ENCODE measurements at places on chromosomes 4 and X.

DNA sequence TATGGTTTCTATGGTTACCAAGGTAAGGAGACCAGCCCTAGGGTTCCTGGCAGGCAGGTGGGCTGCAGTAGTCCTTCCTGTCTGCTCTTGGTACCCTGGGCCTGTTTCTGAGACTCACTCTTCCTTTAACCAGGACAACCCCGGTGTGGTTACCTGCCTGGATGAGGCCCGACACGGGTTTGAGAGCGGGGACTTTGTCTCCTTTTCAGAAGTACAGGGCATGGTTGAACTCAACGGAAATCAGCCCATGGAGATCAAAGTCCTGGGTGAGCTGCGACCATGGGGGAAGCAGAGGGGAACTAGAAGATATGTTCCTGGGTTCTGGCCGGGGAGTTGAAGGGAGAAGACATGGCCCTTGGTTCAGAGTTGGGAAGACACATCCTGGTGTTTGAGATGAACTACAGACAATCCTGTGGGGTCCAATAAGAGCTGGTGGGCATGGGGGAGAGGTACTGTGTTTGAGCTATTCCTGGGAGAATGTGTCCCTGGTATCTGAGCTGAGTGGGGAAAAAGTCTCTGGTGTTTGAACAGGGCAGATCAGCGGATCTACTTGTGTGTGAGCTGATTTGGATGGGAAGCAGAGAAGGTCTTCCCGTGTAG lies 7.8 kb downstream of the UBA1 start:
- no peak for DNase-seq

GRCh38 chrX:105533951-105534350 lies 288.4 kb upstream of the NRK start:
- DNase-seq, result no peak

GRCh38 chrX:115021121-115021520 lies 3.7 kb upstream of the IL13RA2 start:
- no peak for DNase-seq

DNA sequence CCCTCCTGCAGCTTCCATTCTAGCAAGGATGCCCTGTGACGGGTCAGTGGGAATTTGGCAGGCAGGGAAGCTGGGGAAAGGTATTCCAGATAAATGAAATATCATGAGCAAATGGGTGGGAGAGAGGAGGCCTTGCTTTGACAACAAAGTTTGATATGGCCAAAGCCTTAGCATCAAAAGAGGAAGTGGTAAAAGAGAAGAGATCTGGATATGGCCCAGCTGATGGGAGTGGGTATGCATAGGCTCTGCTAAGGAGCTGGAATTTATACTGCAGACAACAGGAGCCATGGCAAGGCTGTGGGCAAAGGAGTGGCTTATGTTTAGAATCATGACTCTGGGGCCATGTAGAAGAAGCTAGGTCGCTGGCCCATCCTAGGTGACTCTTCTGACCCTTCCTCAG lies 89.2 kb downstream of the PJA1 start:
- no peak for DNase-seq

DNA sequence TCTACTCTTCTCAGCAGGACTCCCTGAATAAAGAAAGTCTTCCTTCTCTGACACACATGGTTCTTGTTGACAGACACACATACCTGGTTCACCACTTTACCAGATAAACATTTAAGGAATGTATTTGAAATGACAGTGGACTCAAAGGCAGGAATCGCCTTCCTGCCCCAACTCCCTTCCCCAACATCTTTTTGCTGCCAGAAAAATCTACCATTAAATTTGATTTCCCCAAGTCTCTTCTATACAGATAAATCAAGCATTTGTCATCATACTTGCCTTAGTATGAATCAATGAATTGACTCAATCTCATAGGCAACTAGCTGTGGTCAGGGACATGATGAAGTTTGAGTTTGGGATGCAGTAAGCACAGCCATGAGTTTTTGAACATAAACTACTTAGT lies 23.3 kb upstream of the ANXA5 start:
- DNase-seq, result no peak

DNA sequence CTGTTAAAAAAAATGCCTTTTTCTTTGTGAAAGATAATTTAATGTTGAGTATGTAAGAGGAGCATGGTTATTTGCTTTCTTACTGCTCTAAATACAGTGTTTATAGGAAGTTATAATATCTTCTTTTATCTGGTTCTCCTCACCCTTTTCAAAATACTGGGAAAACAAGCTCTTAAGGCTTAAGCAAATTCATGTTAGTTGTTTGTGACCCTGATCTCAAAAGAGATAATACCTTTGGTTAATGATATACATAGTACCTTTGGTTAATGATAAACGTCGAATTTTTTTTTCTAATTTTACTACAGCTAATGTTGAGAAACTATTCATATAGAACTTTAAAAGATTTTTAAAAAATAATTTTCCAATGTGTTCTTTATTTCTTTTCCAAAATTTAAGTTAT lies 180.1 kb downstream of the RAPGEF2 start:
- no peak for DNase-seq

DNA sequence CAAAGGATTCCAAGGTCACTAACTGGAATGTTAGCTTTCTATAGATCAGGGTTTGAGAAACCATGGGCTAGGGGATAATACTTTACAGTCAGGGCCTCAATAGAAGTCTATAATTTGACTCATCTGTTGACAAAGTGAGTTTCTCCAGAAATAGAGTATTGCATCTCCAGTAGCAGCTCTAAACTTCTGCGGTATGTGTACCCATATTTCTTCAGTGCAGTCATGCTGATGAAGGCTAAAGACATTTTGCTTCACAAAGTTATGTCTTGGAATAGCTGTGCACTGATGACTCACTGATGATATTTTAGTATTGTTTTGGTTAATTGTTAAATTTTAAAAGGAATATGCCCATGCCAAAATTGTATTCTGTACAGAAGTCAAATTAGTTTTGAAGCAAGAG lies 464.9 kb upstream of the AMOT start:
- no peak for DNase-seq

DNA sequence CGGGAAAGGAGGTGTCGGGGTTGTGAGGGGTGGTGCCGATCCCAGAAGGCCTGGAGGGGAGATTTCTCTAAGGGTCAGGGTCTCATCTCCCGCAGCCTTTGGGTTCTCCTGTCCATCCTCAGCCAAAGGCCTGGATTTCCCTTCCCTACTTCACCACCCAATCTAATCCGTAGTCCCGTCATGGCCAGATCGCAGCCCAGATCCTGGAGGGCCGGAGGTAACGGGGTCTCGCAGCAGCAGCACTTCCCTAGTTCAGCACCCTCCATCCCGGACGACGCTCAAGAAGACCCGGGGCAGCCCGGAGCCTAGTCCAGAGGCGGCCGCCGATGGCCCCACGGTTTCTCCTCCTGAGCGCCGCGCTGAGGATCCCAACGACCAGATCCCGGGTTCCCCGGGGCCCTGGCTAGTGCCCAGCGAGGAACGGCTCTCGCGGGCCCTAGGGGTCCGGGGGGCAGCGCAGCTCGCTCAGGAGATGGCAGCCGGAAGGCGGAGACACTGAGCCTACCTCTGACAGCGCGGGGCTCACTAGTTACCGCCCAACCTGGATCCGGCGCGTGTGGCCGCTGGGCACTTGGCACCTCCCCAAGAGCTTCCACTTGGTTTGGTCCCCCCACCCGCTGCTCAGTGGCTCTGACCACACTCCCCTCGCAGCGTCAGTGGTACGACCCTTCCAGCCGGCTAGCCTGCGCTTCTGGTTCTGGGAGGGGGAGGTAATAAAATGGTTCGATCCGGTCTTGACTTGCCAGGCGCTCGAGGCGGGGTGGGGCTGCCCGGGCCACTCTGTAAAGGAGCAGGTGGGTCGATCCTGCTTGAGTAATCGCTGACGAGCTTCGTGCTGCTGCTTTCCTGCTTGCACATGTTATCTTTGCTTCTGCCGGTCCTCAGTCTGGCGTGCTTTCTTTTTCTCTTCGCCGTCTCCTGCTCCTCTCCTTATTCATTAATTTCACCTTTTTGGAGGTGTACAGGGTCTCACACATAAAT lies 3.6 kb downstream of the MAGIX start:
- peak; percentile 82 for DNase-seq

- DNase-seq, result no peak
Observed at GRCh38 chr4:123709336-123709735, 312.7 kb downstream of the SPRY1 start.

- no peak for DNase-seq
Observed at GRCh38 chr4:77031544-77031943, 44.2 kb downstream of the CCNI start.

- no peak for DNase-seq
Observed at GRCh38 chrX:1658071-1658491, 43.2 kb downstream of the ASMT start.

DNA sequence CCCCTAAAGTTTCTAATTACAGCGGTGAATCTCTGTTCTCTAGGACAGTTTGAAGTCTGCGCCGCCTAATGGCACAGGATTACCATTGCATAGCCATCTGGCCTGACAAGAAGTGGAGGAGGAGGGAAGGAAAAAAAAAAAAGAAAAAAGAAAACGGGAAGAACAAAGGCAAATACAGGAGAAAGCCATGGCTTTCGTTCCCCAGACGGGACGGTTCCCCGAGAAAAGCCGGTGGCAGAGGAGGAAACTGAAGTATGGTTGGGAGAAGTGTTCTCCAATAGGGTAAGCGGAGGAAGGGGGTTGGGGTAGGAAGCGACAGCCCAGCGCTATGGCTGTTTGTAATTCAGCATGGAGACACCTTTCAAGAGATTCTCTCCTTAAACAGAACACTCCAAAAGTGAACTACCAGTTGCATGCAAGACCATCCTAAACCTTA lies 80.8 kb downstream of the HMGN5 start:
- peak; percentile 13 for DNase-seq

GRCh38 chr4:128371001-128371777 lies 83.6 kb upstream of the PGRMC2 start:
- no peak for DNase-seq

GRCh38 chrX:150548684-150549083 lies 19.7 kb upstream of the MTM1 start:
- peak; percentile 15 for DNase-seq

- DNase-seq, result no peak
Observed at GRCh38 chr4:75180790-75181776, 248.2 kb downstream of the PARM1 start.

DNA sequence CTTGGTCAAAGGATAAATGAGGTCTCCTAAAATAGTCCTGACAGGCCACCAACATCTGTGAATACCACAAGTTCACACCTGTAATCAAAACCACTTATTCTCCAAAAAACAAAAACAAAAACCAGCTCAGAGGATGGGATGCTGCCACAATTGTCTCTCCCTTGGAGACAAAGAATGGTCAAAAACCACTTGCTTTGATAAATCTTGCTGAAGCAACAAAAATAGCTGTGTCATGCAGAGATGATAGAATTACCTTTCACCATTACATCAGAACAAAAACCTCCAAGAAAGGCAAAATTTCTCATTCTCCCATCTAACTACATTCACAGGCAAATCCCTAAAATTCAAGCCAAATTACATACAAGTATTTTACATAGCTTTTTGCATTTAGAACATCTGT lies 180.4 kb downstream of the MAML3 start:
- DNase-seq, result no peak

DNA sequence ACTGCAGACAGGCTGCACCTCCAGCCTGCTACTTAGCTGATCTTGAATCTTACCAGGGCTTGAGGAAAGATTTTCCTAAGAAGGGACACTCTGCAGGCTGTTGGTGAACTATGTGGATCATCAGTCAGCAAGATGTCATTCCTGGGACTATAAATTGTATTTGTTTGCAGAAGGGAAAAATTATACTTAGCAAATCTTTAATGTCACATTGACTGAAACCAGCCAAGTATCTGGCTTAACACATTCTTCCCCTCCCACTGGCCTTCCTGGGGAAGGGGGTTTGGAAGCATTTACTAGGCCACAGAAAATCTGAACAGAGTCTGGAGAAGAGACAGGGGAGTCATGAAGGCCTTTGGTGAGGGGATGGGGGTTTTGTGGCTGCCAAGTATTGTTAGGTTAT lies 156.7 kb upstream of the EOLA2 start:
- DNase-seq, result no peak

GRCh38 chr4:1850276-1850675 lies 5.7 kb downstream of the LETM1 start:
- no peak for DNase-seq

DNA sequence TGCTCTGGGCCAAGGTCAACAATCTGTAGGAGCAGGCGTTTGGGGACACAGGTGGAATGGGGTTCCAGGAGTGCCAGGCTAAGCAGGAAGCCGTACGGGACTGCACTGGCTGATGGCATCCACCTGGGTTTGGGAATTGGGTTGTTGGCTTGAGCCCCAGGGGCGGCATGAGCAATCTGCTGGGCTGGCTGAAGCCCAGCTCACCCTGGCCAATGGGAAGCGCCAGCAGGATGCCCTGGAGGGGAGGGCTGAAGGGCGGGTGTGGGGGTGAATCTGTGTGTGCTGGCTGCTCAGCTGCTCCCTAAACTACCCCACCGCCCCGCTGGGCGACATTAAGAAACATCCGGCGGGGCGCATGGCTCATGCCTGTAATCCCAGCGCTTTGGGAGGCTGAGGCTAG lies 8.9 kb upstream of the RGS12 start:
- no peak for DNase-seq

DNA sequence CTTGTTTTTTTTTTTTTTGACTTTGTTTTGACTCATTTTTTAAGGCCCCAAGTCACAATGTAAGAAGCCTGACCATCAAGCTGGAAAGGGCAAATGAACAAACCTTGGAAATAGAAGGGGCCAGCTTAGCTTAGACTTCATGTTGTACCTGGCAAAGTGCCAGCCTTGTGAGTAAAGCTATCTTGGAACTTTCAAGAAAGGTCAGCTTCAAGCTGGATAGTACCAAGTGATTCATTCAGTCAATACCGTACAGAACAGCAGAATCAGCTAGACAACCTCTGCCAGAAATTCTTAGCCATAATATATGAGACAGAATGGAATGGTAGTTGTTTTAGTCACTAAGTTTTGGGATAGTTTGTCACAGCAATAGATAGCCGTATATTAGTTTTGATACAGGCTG lies 1492.2 kb upstream of the TENM3 start:
- no peak for DNase-seq

DNA sequence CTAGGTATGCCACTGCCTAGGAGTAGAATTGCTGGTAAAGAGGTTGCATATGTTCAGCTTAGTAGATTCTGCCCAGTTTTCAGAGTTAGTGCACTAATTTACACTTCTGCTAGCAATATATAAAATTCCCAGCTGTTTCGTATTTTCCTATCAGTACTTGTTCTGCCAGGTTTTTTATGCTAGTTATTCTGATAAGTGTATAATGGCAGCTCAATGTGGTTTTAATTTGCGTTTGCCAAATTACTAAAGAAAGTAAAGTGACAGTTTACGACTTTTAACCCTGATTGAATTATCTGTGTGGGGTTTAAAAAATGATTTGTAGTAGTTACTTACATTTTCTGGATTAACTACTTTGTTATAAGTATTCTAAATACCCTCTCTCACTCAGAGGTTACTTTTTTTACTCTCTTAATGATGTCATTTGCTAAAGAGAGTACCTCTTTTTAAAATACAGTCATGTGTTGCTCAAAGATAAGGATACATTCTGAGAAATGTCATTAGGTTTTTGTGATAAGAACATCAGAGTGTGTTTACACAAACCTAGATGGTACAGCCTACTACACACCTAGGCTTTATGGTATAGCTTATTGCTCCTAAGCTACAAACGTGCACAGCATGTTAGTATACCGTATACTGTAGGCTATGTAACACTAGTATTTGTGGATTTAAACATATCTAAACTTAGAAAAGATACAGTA lies 363.2 kb downstream of the IL15 start:
- no peak for DNase-seq

GRCh38 chrX:617891-618290 lies 12.7 kb upstream of the SHOX start:
- DNase-seq, result no peak

- DNase-seq, result no peak
Observed at GRCh38 chr4:68337522-68337921, 12.4 kb downstream of the YTHDC1 start.

GRCh38 chrX:20711366-20711765 lies 444.7 kb upstream of the RPS6KA3 start:
- DNase-seq, result no peak

GRCh38 chr4:143320113-143320512 lies 16.6 kb upstream of the GAB1 start:
- DNase-seq, result no peak
